Hematopoietic multipotent progenitor cell treated with erythropoietin and hydrocortisone succinate and interleukin-3 and kit ligand, for 6 days (in vitro differentiated cells): ENCODE measurements at places on chromosomes 16 and 17.

DNA sequence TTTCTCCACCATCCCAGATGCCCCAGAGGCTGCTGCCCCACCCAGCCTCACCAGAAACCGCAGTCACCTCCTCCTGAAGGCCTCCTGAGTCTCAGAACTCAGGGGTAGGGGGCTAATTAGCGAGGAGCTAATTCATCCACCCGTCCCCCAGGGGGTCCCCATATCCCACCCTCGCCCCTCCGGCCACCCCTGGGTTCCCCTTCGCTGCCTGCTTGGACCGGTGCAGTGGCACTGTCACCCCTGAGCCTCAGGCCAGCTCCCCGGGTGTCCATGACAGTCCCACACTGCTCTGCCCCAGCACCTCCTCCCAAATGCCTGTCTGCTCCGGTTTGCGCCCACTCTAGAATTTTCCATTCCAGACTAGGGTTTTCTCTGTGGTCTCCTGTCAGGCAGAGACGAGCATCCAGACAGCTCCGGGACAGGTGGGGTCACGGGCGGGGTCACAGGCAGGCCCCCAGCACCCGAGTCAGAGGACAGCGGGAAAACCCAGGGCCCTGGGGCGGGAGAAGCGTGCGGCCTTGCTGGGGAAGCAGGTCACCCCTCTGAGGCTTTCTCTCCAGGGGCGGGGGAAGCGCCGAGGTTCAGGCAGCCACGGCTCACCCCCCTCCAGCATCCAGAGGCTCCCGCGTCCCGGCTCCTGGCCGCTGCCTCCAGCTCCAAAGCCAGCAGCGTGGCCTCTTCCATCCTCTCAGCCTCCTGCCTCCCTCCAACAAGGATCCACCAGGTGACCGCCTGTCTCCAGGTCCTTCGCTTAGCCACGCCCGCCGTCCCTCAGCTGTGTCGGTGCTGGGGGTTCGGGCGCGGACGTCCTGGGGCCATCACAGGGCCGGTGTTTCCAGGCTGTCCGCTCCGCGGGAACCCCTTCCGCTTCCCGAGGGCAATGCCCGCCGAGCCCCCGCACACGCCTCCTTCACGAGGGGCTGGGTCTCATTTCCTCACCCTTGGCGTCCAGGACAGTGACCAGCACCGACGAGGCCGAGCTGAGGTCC, 3.1 kb upstream of the PERCC1 start:
- no peak for DNase-seq

DNA sequence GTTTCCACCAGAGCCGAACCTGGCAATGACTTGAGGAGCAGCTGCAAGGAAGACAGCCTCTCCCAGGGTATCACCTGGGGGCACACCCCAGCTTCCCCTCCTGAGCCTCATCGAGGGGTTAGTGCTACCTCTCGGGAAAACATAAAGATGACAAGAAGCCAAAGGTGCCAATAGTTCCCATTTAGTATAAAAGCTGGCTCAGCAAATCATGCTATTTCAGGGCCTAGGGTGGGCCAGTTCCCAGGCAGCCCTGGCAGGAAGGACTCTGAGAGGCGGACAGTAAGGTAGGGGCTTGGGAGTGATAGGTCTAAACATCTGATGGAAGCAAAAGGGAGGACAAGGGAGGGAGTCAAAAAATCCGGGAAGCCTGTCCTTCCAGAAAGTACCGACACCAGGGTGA, 46.2 kb downstream of the SOST start:
- DNase-seq = no peak

DNA sequence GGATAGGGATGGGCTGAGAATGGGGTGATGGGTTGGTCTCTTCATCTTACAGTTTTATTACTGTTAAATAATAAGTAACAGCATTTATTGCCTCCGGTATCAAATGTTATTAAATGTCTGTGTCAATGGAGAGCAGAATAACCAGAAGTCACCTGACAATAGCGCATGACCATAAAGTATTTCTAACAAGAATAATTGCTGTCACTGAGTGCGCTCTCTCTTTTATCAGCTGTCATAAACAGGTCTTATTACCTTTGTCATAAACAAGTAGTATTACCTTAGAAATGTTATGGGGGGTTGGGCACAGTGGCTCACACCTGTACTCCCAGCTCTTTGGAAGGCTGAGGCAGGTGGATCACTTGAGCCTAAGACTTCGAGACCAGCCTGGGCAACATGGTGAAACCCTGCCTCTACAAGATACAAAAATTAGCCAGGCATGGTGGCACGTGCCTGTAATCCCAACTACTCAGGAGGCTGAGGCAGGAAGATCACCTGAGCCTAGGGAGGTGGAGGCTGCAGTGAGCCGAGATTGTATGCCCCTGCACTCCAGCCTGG, 120.6 kb downstream of the MAP2K6 start:
- no peak for DNase-seq

GRCh38 chr17:17822189-17822588, 14.6 kb downstream of the SREBF1 start:
- no peak for DNase-seq

- DNase-seq = no peak
These were observed 133.7 kb upstream of the HS3ST3A1 start for GRCh38 chr17:13735444-13735843.

DNA sequence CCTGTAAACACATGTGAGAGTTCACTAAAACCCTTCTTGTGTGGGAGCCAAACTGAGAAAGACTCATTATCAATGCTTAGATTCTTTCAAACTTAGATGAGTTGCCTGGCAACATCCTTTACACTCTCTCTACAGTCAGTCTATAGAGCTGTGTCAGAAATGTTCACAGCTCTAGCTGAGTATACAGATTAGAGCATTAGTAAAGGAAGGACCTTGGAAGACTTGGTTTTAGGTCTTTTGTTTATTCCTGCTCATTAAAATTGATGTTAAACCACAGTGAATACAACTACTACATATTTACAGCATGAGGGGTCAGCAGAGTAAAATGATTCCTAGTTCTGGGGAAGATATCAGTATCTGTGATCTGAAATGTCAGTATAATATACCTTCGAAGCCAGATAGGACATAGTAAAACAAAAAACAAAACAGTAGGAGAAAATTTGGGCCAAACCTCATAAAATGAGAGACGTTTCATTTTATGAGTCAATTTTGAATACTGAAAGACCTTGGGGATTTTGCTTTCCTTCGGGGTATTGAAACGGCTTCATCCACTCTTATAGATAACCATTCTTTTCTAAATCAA, 186.0 kb downstream of the TANC2 start:
- no peak for DNase-seq

DNA sequence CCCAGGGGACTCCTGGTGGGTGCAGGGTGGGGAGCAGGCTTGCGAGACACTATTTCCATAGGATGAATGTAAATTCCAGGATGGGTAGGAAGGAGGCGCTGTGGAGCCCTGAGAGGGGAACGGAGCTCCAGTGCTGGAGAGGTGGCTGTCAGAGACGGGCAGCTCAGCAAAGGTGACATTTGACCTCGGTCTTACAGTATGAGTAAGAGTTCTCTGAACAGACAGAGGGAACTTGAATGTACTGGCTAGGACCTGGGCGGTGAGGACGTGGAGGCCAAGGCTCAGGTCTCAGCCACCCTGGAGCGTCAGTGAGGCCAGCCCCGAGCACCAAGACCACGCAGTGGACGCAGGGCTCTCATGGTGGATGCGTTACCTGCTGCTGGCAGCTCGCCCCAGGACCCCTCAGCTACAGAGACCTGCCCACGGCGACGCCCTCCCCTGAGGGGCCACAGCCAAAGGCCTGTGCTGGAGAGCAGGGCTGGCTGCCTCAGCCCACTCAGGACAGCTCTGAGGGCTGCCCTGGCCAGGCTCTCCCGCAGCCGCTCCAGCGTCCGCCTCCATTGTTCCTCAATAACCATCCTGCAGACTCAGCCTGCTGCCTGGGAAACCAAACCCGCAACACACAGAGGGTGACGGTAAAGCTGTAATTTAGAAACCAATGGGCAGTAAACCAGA, 65.9 kb upstream of the TNRC6C start:
- peak; percentile 46 for DNase-seq
